ENCODE measurements at places on chromosomes 2 and 18.

- no peak for DNase-seq
These were observed 283.7 kb upstream of the VWC2L start for GRCh38 chr2:214127170-214127569.

- DNase-seq = no peak
These were observed 234.5 kb downstream of the LDLRAD4 start for GRCh38 chr18:13452871-13453680.

DNA sequence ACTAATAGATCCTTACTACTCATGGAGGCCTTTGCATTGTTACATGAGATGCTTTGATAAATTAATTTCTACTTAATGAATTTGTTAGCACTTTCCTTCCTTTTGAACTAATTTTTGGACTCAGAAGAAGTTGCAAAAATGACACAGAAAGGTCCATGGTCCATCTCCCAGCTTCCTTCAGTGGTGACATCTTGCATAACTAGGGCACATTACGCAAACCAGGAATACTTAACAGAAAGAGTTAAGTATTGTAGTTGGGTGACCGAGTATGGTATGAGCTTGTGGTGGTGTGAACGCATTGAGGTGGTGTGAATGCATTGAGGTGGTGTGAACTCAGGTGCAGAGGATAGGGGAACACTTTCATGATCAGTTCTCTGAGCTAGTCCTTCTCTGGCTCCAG is 151.1 kb upstream of the TWIST2 start:
- no peak for DNase-seq

DNA sequence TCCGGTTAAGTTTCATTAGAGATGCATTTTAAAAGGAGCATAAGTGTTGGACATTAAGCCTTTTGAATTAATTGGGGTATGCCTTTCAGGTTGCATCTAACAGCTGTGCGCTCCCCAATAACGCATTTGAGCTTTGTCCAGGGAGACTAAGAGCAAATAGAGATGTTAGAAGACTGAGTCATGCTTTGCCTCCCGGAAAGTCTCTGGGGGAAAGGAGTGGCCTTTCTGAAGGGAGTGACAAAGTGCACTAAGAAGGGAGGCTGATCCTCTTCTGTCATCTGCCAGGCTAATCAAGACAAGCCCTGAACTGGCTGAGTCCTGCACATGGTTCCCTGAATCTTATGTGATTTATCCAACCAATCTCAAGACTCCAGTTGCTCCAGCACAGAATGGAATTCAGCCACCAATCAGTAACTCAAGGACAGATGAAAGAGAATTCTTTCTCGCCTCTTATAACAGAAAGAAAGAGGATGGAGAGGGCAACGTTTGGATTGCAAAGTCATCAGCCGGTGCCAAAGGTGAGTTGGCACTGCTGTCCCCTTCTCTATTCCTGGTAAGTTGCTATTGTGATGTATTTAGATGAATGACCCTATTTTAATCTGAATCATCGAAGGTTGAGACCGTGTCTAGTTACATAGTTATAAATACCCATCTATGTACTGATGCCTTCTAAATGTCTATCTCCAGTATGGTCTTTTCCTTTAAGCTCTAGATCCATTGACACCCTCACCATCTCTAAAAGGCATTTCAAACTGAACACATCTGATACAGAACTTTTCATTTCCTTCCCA is 12.1 kb downstream of the TTL start:
- DNase-seq = peak; percentile 61

GRCh38 chr2:217981971-217982370 is 20.8 kb downstream of the TNS1 start:
- DNase-seq = no peak

- no peak for DNase-seq
These were observed 142.0 kb downstream of the COL6A3 start for GRCh38 chr2:237271698-237272652.

All from adipocyte (in vitro differentiated cells).